ENCODE measurements at places on chromosomes 11 and 22.
A peak's percentile ranks its signal among the peaks of the same experiment; 100 is the strongest.

DNA sequence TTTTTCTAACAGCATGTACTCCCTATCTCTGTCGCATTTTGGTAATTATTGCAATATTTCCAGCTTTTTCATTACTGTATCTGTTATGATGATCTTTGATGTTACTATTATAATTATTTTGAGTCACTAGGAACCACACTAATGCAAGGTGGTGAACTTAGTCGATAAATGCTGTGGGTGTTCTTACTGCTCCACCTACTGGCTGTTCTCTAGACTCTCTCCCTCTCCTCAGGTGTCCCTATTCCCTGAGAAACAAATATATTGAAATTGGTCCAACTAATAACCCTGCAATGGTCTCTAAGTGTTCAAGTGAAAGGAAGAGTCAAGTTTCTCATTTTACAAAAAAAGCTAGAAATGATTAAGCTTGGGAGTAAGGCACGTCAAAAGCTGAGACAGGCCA, 10.5 kb downstream of the ARL14EP start:
- no peak for DNase-seq

GRCh38 chr11:64856382-64857227, 12.2 kb upstream of the CDC42BPG start:
- no peak for DNase-seq

- no peak for DNase-seq
These were observed 171.8 kb downstream of the IGLL1 start for GRCh38 chr22:23408321-23408720.

DNA sequence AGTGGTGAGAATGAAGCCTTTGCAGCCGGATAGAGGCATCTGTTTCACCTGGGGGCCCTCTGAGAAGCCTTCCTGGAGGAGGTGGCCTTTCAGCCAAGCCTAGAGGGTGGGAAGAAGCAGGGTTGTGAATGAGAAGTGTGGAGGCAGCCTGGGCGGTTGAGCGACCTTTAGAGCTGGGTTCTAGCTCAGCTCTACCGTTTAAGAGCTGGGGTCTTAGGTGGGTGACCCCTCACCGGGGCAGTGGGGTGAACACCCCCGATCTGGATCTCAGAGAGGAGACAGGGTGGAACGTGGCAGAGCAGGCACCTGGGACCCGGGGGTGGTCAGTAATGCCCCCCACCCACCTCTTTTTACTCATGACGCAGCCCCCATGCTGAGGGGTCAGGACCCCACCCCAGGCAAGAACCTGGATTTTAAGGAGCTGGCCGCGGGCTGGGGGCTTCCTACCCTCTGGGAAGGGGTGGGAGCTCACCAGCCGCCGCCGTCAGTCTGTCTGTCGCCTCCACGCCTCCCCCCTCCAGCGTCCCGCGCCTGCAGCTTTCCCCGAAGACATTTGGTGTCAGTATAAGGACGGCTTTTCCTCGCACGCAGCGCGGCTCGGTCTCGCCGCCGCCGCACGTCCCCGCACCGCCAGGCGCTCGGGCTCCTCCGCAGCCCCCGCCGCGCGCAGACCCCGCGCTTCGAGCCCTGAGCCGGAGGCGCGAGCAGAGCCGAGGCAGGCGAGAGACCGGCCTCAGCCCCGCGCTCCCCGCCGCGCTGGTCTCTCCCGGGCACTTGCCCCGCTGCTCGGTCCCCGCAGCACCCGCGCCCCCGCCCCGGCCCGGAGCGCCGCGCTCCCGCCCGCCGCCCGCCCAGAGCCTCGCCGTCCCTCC, 13.3 kb upstream of the CACNA1I start:
- no peak for DNase-seq

GRCh38 chr11:85475660-85476517, 151.3 kb downstream of the DLG2 start:
- no peak for DNase-seq

GRCh38 chr11:3901249-3902025, 46.0 kb downstream of the STIM1 start:
- DNase-seq = no peak

DNA sequence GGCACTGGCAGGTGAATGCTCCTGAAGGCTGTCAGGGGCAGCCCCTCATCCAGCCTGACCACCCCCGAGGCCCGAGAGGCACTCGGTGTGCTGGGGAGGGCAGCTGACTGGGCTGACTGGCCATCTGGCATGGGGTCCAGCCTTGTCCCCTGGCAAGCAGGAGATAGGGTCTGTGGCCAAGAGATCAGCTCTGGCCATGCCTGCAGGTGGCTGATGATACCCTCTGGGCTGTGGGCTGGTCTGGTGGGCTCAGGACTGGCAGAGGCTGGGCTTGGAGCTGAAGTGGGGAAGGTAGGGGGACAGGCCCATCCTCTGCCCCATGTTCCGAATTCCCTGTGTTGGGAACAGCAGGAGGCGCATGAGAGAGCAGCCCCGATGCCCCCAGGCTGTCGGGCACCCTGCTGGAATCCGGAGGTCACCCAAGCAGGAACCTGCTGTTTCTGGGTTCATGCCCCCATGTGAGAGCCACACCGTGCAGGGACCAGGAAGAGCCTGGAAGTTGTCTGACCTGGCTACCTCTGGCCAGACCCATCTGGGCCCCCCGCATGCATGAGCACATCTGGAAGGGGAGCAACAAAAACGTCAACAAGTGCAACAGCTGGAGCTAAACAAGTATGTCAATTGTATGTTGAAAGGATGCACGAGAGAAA, 527.0 kb downstream of the TBC1D22A start:
- DNase-seq = no peak

GRCh38 chr22:36116127-36116526, 44.4 kb downstream of the APOL3 start:
- no peak for DNase-seq

DNA sequence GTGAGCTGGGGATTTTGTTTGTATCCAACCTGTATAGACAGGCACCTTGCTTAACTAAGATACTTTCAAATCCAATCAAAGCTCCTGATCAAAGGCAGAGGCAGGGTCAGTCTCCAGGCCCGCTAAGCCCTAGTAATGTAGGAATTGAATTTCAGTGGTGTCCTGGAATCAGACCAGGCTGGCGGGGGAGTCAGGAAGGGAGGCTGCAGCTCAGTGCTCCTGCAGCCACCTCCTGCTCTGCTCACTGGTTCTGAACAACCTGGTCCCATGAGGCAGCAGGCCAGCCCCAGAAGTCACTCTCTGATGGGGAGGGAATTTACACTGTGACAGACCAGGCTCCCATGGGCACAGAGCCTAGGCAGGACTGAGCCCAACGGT, 38.5 kb upstream of the GALNT18 start:
- DNase-seq = no peak

GRCh38 chr11:7348432-7349304, 97.0 kb downstream of the SYT9 start:
- DNase-seq = no peak

- no peak for DNase-seq
These were observed 225.5 kb upstream of the POU2AF2 start for GRCh38 chr11:111019871-111020670.

DNA sequence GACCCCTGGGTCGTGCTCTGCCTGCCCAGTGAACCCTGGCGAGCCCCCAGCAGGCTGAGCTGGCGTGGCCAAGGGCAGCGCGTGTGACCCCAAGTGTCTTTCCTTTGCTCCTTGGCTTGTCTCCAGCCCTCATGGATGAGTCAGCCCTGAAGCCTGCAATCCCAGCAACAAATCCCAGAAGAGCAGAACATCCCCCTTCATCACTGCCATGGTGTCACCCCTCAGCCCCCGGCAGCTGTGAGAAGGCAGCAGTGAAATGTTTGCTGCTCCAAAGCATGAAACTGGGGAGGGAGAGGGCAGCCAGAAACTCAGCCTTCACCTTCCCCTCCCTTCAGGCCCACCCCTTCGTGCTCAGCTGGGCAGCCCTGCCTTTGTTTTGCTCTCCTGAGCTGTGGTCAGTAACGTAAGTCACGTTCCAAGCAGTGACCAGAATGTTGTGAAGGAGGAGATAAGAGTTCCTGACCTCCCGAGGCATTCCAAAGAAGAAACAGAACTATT, 29.8 kb downstream of the ADAMTS15 start:
- DNase-seq = peak; percentile 1

- DNase-seq = no peak
These were observed 24.6 kb upstream of the SMPD1 start for GRCh38 chr11:6365659-6366058.

- no peak for DNase-seq
These were observed 29.4 kb upstream of the GRIK4 start for GRCh38 chr11:120482149-120482548.

- DNase-seq = no peak
These were observed 928 bp upstream of the CRACR2B start for GRCh38 chr11:826836-827145.

DNA sequence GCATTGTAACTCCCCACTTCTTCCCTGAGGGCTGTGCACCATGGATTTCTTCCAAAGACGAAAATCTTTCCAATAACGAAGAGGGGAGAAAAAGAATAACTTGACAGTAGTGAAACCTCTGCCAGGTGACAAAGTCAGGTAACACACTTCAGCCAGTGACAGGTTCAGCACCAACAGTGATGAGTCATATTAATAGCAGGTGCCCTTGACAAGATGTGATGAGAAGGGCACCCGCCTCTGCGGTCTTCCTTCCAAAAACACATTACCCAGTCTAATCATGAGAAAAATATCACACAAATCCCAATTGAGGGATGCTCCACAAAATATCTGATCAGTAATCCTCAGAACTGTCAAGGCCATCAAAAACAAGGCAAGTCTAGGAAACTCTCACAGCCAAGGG, 157.8 kb downstream of the EFCAB6 start:
- no peak for DNase-seq

- DNase-seq = no peak
These were observed 122.7 kb upstream of the FAT3 start for GRCh38 chr11:92101920-92102319.

GRCh38 chr11:92830377-92831155, 138.9 kb upstream of the MTNR1B start:
- peak; percentile 89 for DNase-seq

- DNase-seq = no peak
These were observed 89.6 kb downstream of the SERGEF start for GRCh38 chr11:17923217-17923616.

- DNase-seq = no peak
These were observed 1129.9 kb downstream of the BRD1 start for GRCh38 chr22:48697694-48698276.

DNA sequence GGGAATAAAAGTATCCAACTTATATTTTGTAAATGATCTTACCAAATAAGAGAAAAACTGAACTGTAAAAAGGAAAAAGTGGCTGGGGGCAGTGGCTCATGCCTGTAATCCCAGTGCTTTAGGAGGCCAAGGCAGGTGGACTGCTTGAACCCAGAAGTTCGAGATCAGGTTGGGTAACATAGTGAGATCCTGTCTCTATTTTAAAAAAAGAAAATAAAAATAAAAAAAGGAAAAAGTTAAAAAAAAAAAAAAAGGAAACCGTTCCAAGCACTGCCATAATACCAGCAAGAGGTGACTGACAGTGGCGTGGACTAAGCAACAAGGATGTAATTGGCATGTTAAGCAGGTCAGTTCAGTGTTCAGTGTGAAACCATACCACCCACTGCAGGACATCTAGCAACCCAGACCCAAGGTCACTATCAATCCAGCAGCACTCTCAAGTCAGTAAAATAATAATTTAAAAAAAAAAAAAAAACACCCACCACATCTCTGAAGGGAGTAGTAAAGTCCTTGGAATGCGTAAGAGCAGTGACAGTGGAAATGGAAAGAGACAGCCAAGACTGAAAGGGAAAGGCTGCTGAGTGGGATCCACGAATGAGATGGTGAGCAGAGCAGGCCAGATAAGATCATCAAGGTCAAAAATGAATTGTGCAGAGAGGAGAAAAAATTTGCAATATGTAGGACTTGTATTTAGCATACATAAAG, 43.6 kb downstream of the MAPK1 start:
- DNase-seq = no peak

DNA sequence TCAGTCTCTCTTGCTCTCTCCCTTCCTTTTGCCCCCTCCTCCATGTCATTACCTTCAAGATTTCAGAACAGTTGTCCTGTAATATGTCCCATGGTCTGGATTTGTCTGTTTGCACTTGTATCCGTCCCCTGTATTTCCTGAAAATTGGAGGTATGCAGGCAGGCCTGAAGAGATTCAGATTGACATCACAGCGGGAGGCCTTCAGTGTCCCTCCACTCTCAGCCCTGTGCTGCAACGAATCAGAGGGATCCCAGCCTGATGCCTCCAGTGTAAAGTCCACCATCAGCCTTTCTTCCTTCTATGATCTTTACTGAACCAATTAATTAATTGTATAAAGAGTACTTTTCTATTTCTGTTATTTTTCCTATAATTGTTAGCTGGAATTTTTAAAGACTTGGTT, 57.3 kb downstream of the ELMOD1 start:
- DNase-seq = no peak

- DNase-seq = no peak
These were observed 15.8 kb upstream of the OR51T1 start for GRCh38 chr11:4865855-4866254.

DNA sequence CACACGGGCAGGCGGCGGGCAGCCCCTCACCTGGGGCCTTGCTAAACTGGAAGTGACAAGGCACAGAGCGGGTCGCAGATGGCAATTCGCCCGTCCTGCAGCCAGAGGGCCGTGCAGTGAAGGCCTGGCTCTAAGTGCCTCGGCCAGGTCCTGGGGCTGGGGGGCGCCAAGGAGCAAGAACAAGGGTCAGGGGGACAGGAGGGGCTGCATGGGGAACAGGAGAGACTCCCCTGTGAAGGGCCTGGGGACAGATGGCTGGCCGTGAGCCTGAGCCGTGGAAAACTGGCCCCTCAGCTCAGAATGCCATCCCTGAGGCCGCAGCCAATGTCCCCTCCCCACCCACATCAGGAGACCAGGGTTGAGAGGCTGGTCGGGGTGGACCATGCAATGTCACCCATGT, 60.0 kb downstream of the RTL6 start:
- no peak for DNase-seq

DNA sequence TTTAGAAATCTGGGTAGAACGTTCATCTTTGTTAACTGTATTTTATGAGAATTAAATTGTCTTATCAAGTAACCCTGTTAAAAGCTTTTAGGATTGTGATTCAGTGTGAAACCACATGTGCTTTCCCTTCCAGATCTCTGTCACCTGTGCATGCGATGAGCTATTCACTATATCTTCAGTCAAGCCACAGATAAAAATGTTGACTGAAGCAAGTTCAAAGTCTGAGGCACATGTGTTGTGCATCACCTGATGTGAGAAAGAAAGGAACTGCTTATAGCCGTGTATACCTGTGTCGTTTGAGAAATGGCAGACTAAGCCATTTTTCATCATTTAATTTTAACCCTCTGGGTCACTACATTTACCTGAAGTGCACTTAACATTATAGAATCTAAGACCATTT, 1088.9 kb upstream of the TENM4 start:
- DNase-seq = no peak

DNA sequence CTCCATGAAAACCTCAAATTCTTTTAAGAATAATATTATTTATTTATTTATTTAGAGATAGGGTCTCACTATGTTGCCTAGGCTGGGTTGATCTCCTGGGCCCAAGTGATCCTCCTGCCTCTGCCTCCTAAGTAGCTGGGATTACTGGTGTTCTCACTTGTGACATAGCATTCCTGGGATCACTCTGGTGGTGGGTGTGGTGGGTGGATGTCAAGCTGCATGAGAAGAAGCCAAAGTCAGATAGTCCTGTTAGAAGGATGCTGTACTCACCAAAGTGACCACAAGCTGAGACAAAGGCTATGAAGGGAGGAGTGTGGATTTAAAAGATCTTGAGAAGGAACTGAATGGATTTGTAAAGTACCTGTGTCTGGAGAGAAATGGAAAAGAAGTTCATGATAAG, 87.9 kb upstream of the SPON1 start:
- no peak for DNase-seq

Data from SHP77 treated with DMSO at 0.1 percent for 48 hours (cell line).